Effector CD8-positive, alpha-beta T cell (primary cell): ENCODE measurements at places on chromosomes 11 and 22.

- DNase-seq, result no peak
These were observed 51.0 kb upstream of the IGLL5 start for GRCh38 chr22:22836635-22837034.

DNA sequence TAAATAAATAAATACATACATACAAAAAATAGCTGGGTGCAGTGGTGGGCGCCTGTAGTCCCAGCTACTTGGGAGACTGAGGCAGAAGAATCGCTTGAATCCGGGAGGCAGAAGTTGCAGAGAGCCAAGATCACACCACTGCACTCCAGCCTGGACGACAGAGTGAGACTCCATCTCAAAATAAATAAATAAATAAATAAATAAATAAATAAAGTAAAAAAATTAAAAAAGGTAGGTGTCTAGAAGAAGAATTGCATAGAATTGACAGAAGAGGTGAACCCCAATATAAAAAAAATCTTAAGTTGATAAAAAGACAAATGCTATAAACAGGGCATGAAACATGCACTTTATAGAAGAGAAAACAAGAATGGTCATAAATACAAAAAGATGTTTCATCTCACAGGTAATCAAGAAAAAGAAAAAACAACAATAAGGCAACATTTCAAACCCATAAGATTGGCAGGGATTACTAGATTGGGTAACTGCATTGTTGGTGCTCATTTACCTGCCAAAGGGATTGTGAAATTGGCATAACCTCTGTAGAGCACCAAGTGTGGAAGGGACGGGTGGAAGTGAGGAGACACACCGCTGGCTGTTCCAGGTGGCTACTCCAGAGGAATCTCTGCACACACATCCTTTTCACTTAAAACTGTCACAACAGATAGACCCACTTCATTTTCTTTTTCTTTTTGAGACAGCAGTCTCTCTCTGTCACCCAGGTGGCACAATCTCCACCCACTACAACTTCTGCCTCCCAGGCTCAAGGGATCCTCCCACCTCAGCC, 44.7 kb downstream of the NF2 start:
- DNase-seq, result no peak

GRCh38 chr22:37933711-37934376, 19.6 kb downstream of the C22orf23 start:
- peak; percentile 61 for DNase-seq

DNA sequence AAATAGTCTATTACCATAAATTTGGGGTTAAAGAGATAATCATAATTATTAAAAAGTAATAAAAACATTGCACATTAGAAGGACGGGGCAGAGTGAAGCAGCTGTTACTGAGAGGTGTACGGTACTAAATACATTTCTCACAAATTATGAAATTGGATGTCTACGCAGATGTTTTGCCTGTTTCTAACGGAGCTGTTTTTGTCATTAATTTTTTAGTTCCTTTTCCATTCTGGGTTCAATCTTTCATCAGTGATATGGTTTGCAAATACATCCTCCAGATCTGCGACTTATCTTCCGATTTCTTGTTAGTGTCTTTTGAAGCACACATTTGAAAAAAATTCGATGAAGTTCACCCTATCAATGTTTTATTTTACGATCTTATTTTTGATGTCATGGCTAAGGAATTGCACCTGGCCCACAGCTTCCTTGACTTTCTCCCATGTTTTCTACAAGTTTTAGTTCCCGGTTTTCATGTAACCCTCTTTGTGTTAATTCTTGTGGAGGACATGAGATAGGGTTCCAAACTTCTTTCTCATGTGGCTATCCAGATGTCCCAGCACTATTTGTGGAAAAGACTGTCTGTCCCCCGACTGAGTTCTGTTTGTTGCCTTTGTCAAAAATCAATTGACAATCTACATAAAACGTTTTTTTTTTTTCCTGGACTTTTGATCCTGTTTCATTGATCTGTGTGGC, 21.3 kb upstream of the KRTAP5-6 start:
- DNase-seq, result no peak
